Lower lobe of right lung (tissue), 2 donors: ENCODE measurements at places on chromosomes 1 and 21. TPM values are rescaled to one million over a fixed set of nuclear protein-coding genes. Genes with fewer than 3 reads are reported as not detected.
A peak's percentile ranks its signal among the peaks of the same experiment; 100 is the strongest.

DNA sequence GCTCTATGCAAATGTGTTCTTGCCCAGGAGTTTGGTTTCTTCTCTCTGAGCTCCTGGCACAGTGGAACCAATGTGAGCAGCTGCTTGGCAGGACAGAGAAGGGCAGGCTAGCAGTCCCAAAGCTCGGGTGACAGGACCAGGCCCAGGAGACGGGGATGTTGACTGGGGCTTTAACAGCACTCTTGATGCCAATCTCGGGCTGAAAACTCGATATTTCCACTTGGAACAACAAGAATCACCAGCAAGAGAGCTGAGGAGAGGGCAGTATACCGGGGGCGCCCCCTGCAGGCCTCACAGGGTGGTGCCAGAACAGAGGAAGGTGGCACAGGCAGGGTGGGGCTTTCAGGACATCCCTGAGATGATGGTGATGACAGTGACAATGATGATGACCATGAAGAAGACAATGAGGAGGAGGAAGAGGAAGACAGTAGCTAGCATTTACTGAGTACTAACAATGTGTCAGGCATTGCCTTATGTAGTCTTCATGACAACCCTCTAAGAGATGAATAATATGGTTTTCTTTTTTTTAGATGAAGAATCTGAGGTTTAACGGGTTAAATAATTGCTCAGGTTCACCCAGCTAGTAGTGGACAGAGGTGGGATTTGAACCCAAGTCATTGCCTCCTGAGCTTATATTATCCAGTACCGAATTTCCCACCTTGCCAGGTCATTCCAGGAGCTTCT lies 2.7 kb upstream of the KCNJ9 start:
- no peaks in the 10 kb centered on the region for H3K36me3 ChIP-seq
- peaks cover 2% of the 10 kb centered on the region for H3K4me1 ChIP-seq
- H3K4me3 ChIP-seq = no peak overlapping the region
- H3K27me3 ChIP-seq = peaks cover 53% of the 10 kb centered on the region

- no peak overlapping the region for H3K27ac ChIP-seq
- H3K4me3 ChIP-seq = peak overlapping the region; percentile 88
Measured at GRCh38 chr1:33180226-33180910, 1.5 kb downstream of the TRIM62 start.

MR1 gene
- total RNA-seq = 61.4 TPM

DNA sequence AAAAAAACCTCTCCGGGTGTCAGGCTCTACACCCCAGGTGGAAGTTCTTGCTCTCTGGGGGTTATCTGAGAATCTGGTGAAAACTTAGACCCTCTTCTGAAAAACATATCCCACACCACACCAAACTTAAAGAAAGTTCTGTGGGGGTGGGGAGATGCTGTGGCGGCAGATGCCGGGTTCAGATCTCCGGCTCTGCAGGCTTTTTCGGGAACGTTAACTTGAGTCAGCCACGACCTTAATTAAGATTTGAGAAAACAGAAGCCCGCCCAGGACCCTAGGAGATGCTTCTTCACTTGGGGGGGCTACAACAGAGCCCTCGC lies 2.3 kb downstream of the RCC2 start:
- peaks cover 35% of the 10 kb centered on the region for H3K4me1 ChIP-seq
- peak overlapping the region; percentile 47 for H3K27ac ChIP-seq
- no peaks in the 10 kb centered on the region for H3K27me3 ChIP-seq

DNA sequence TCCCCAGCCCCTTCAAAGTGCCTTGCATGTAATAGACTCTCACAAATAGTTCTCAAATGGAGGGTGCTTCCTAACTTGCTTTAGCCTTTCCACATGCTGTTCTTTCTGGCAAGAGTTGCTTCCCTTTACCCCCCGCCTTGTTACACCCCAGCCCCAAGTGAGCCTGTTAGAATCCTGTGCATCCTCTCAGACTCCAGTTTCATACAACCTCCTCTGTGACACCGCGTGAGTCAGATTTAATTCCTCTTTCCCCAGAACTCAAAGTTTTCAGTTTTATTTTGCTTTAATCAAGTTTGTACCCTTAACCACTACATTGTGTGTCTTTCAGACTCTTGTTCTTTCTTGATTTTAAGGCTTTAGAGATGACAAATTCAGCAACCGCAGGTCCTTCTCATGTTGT lies 234.5 kb upstream of the HOOK1 start:
- no peak for DNase-seq
- H3K36me3 ChIP-seq = no peaks in the 10 kb centered on the region
- no peaks in the 10 kb centered on the region for H3K4me1 ChIP-seq
- H3K4me3 ChIP-seq = no peak overlapping the region
- no peaks in the 10 kb centered on the region for H3K27me3 ChIP-seq

- peaks cover 52% of the 10 kb centered on the region for H3K4me1 ChIP-seq
- H3K27me3 ChIP-seq = no peaks in the 10 kb centered on the region
- peak overlapping the region; percentile 99 for H3K27ac ChIP-seq
Measured at GRCh38 chr21:25733859-25734653, 648 bp downstream of the ATP5PF start.

- H3K36me3 ChIP-seq = no peaks in the 10 kb centered on the region
- peaks cover 26% of the 10 kb centered on the region for H3K4me1 ChIP-seq
- no peak for DNase-seq
- H3K27ac ChIP-seq = peak overlapping the region; percentile 92
- no peak overlapping the region for H3K4me3 ChIP-seq
Measured at GRCh38 chr1:167627615-167627864, 2.5 kb upstream of the RCSD1 start.

GRCh38 chr1:196535727-196536126 lies 72.5 kb downstream of the KCNT2 start:
- H3K27me3 ChIP-seq = no peaks in the 10 kb centered on the region
- H3K4me1 ChIP-seq = no peaks in the 10 kb centered on the region
- no peak overlapping the region for H3K27ac ChIP-seq
- H3K36me3 ChIP-seq = no peaks in the 10 kb centered on the region
- DNase-seq = no peak

RNF220 gene
- total RNA-seq = 72.5 TPM

CSF1 gene
- total RNA-seq = 64.3 TPM

TNFRSF4 gene
- 3.0 TPM for total RNA-seq

VSIG8 gene
- total RNA-seq = 0.35 TPM

OPTC gene
- total RNA-seq = not detected

CFHR1 gene
- total RNA-seq = 0.74 TPM

KIF17 gene
- total RNA-seq = 8.4 TPM

GRCh38 chr1:65640046-65640445 lies 152.6 kb upstream of the PDE4B start:
- H3K36me3 ChIP-seq = no peaks in the 10 kb centered on the region
- no peak overlapping the region for H3K4me3 ChIP-seq
- H3K4me1 ChIP-seq = no peaks in the 10 kb centered on the region
- no peak for DNase-seq
- H3K27me3 ChIP-seq = no peaks in the 10 kb centered on the region

DNA sequence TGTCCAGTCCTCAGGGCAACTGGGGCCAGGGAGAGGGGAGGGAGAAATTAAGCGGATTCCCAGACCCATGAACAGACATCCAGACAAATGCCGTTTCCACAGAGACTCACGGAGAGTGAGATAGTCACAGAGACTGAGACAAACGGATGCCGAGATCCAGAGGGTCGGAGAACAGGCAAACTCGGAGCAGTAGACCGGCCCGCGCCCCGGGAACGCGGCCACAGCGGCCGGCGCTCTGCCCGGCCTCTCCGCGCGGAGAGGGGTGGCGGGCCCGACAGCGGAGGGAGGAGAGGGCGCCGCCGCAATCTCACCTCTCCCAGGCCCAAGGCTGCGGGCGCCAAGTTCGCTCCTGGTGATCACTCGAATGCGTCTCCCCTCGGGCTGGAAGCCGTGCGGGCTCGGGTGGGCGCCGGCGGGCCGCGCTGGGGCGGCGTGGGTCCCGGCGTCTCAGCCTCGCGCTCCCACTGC lies 831 bp upstream of the FOXD2 start:
- H3K4me3 ChIP-seq = peak overlapping the region; percentile 81
- H3K27ac ChIP-seq = peak overlapping the region; percentile 87
- no peaks in the 10 kb centered on the region for H3K36me3 ChIP-seq
- DNase-seq = no peak
- H3K4me1 ChIP-seq = peaks cover 44% of the 10 kb centered on the region
- H3K27me3 ChIP-seq = peaks cover 68% of the 10 kb centered on the region

GRCh38 chr1:175629318-175629694 lies 114.1 kb downstream of the TNR start:
- no peaks in the 10 kb centered on the region for H3K4me1 ChIP-seq
- no peak overlapping the region for H3K27ac ChIP-seq
- no peak overlapping the region for H3K4me3 ChIP-seq
- H3K27me3 ChIP-seq = no peaks in the 10 kb centered on the region

GRCh38 chr1:46131712-46132528 lies 509 bp downstream of the PIK3R3 start:
- H3K27ac ChIP-seq = peak overlapping the region; percentile 95
- H3K4me3 ChIP-seq = peak overlapping the region; percentile 76
- peaks cover 11% of the 10 kb centered on the region for H3K27me3 ChIP-seq
- H3K4me1 ChIP-seq = peaks cover 23% of the 10 kb centered on the region
- no peaks in the 10 kb centered on the region for H3K36me3 ChIP-seq
- no peak for DNase-seq

GRCh38 chr1:75554181-75554580 lies 56.7 kb downstream of the SLC44A5 start:
- no peaks in the 10 kb centered on the region for H3K36me3 ChIP-seq
- DNase-seq = no peak
- no peak overlapping the region for H3K27ac ChIP-seq
- H3K27me3 ChIP-seq = no peaks in the 10 kb centered on the region
- no peak overlapping the region for H3K4me3 ChIP-seq

DNA sequence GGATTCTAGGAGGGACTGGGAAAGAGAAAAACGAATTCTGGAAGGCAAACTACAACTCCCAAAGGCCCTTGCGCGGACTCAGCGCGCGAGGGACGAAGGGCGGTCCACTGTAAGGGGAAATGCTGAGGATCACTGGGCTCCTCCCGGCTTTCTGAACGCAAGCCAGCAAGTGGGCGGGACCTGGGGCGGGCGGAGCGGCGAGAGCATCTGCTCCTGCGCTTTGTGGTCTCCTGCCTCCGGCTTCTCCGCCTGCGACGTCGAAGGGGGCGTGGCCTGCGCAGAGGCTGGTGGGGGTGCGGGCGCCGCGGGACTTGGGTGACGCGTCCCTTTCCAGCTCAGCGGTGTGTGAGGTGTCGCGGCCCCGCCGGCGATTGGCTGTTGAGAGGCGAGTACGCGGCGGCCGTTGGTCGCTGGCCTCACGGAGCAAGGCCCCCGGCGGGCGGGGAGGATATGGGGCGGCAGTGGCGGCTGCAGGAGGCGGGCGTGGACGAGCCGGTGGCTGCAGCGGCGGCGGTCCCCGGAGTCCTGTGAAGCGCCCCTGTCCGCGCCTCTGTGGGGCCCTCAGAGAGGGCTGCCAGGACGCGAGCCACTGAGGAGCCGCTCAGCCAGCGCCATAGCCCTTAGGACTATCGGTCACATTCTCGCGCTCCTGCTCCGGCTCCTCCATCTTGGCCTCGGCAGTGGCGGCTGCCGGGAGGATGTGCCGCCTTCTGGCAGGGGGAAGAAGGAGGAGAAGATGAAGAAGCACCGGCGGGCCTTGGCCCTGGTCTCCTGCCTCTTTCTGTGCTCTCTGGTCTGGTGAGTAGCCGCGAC lies at the start of gene SUCO:
Gene SUCO, plus strand, starts transcription at position 451 of the 813 bp plus-strand sequence. Its CDS starts 286 bp downstream, at position 737.
- H3K36me3 ChIP-seq = no peaks in the 10 kb centered on the region
- DNase-seq = peak; percentile 100
- H3K27ac ChIP-seq = peak within 1 kb of the TSS; percentile 99
- no peaks in the 10 kb centered on the region for H3K27me3 ChIP-seq
- peaks cover 35% of the 10 kb centered on the region for H3K4me1 ChIP-seq

UQCRHL gene
- 1.1 TPM for total RNA-seq

GRCh38 chr1:73813236-73813635 lies 384.7 kb downstream of the LRRIQ3 start:
- H3K27me3 ChIP-seq = no peaks in the 10 kb centered on the region
- H3K27ac ChIP-seq = no peak overlapping the region
- H3K36me3 ChIP-seq = no peaks in the 10 kb centered on the region
- H3K4me3 ChIP-seq = no peak overlapping the region

ZNF281 gene
- 18.2 TPM for total RNA-seq

ITLN2 gene
- total RNA-seq = 30.7 TPM

DNA sequence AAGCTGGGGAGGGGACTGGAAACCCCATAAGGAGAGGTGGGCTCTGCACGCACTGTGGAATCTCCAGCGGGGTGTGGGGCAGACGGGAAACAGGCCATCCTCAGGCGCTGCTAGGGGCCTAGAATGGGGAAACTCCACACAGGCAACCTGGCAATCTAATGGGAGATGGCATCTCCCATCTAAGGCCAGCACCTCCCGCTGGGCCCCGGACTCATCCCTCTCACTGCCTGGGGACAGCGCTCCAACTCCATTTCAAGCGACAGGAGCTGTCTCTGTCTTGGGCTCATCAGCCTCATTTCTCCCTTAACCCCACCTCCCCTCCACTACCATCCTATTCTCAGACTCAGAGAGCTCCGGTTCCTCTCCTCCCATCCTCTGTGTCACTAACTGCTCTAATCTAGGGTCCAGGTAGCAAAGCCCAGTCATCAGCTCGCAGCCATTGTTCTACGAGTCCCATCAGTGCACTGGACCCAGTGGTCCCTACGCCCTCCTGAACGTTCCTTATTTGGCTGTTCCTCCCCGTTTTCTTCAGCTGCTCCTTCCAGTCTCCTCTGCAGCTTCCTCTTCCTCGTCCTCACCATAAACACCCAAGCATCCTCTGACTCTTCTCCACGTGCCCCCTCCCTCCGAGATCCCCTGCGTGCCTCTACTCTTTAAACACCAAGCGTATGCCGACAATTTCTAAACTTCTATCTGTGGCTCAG lies 93.4 kb upstream of the CASZ1 start:
- H3K27ac ChIP-seq = no peak overlapping the region
- H3K4me3 ChIP-seq = no peak overlapping the region
- H3K4me1 ChIP-seq = no peaks in the 10 kb centered on the region

DNA sequence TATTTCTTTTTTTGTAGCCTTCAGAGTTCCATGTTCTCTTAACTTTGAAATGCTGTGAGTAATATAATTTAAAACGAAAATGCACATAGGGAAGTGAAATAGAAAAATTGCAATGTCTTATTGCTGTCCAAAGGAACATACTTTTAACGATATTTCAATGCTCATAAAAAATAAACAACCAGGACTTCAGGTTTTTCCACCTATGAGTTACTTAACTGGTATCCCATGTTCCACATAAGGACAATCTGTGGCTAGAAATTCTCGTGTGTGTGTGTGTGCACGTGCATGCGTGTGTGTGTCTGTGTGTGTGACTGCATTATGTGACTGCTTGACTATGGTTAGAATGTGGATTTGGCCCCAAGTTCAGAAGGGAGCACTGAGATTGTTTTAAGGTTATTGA lies 200.8 kb upstream of the ADGRL4 start:
- H3K36me3 ChIP-seq = no peaks in the 10 kb centered on the region
- H3K4me1 ChIP-seq = no peaks in the 10 kb centered on the region
- H3K4me3 ChIP-seq = no peak overlapping the region
- H3K27me3 ChIP-seq = no peaks in the 10 kb centered on the region

GRCh38 chr1:172252958-172253357 lies 167.5 kb upstream of the C1orf105 start:
- H3K27me3 ChIP-seq = no peaks in the 10 kb centered on the region
- no peak for DNase-seq
- no peaks in the 10 kb centered on the region for H3K4me1 ChIP-seq
- H3K27ac ChIP-seq = no peak overlapping the region
- H3K36me3 ChIP-seq = no peaks in the 10 kb centered on the region
